ENCODE measurements at places on chromosomes 6 and 20.

DNA sequence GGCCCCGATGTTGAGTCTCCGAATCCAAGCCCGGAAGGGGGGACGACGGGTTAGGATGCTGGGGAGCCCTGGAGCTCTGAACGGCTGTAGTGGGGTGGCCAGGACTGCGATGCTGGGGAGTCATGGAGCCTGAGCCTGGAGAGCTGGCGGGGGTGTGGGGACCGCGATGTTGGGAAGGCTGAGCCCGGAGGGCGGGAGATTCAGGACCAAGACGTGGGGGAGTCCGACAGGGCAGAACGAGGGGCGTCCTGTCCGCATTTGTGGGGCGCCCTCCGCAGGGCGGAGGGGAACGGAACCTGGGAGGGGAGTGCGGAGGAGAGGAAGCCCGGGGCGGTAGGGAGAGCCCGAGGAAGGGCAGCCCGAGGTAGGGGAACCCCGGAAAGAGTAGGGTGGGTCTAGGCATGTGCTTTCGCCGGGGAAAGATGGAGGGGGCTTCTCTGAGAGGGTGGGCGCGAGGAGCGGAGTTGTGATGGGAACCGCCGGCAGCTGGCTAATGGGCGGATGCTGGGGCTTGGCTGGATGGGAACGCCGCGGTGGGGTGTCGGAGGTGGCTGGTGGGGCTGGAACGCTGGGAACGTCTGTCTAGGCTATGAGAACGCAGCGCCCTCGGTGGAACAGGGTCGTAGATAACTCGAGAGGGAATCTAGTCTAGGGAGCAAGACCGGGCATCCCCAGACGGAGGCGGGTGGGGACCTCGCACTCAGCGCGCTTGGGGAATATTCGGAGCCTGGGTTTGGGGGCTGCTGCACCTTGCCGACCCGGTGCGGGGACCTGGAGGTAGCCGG, 684 bp downstream of the PAQR8 start:
- peak; percentile 30 for DNase-seq

DNA sequence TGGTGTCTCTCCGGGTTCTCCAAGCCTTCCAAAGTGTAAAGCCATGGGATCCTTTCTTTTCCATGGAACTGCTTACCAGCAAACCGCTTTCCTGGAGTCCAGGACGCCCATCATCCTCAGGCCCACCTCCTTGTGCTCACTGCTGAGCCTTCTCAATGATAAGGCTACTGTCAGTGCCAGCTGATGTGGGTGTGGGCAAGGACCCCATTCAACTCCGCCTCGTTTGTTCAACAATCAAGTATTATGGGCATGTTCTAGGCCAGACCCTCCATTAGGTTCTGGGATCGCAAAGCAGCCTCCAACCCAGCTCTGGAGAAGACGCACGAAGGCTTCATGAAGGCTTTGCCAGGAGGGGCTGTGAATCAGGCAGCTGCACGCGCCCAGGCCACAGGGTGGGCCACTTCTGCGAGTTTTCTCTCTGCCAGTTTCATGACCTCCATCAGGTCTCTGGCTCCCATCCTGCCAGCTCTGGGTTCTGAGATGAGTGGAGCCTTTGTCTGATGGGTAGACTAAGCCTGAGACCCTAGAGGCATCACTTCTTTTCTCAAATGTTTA, 177.1 kb downstream of the MRPL14 start:
- no peak for DNase-seq

- DNase-seq = no peak
These were observed 9.9 kb downstream of the IRF4 start for GRCh38 chr6:401239-401993.

DNA sequence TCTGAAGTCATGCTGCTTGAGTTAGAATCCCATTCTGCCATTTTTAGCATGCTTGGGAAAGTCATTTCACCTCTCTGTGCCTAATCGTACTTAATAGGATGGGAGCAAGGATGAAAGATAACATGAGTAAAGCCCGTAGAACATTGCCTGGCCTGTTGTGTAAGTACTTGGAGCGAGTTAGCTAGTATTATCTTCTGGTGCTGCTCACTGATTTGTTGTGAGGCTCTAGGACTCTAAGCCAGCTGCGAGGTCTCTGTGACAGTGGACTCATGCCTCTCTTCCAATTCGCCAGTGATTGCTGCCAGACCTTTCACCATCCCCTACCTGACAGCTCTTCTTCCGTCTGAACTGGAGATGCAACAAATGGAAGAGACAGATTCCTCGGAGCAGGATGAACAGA, 17.8 kb downstream of the TAF8 start:
- no peak for DNase-seq

DNA sequence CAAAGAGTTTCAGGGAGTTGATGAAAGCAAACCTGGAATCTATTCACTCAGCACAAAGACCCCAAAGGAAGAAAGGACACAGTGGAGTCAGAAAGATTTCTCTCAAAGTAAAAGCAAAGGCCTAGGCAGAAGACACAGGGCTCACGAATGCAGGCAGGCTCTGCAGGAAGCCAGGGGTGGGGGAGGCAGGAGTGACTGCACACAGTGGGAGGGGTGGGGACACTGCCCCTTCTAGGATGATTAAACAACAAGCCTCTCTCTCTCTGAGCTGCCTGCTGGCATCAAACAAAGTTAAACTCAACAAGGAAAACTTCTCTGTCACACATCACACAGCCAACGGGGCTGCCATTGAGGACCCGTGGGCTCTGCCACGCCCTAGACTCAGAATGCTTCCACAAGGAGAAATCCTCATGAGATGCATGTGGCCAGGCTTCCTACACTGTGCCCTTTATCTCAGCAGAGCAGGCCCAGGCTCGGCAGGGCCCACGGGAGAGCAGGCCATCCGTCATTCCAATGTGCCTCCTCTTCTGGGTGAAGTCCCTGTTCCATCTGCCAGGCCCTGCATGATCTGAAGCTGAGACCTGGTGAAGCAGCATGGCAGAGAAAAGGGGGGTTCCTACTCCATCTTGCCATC, 70.1 kb downstream of the RAMACL start:
- no peak for DNase-seq

DNA sequence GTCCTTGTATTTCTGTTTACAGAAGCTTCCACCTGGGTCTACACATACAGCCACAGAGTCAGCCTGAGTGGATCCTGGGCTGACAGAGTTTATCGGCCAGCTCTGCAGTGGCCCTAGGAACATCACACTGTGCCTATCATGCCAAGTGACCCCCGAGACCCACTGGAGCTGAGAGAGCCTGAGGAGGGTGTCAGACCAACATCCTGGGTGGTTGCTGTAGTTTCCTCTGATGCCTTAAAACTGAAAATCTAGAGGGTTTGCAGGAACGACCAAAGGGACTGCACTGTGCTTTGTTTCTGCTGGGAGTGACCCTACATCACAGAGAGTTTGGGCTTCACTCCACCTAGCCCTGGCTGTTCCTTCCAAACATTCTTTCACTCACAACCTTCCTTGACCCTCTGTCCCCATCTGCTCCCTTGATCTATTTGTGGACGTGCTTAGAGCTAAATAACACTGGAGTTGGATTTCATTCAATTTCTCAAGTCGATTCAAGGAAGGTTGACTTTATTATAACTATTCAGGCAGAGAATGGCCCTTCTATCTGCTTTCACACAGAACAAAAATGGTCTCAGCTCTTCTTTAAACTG, 18.1 kb downstream of the MYLK4 start:
- DNase-seq = no peak

DNA sequence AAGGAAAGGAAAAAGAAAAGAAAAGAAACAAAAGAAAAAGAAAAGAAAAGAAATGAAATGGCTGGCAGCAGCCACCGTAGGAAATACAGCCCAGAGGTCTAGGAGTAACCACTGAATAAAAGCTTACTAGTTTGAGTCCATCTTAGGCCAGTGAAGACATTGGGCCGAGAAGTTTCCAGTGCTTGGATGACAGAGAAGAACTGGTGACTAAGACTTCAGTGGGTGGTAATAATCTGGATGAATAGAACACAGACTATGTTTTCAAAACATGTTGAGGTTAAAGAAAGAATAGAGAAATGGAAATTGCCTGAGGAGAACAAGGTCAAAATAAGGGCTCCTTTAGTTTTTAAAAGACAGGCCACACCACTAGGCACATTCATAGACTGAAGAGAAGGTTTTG, 198.8 kb downstream of the ATXN1 start:
- DNase-seq = no peak

- no peak for DNase-seq
These were observed 465.0 kb upstream of the HSF2 start for GRCh38 chr6:121934451-121934850.

- DNase-seq = no peak
These were observed 13.6 kb downstream of the ITPA start for GRCh38 chr20:3222635-3223600.

- no peak for DNase-seq
These were observed 103.7 kb upstream of the SALL4 start for GRCh38 chr20:51906049-51906448.
